ENCODE measurements at places on chromosomes 2 and 18. TPM values are rescaled to one million over a fixed set of nuclear protein-coding genes. Genes with fewer than 3 reads are reported as not detected.

- no peaks in the 10 kb centered on the region for H3K36me3 ChIP-seq
- no peak for DNase-seq
- no peaks in the 10 kb centered on the region for H3K4me1 ChIP-seq
- no peak overlapping the region for H3K27ac ChIP-seq
- H3K4me3 ChIP-seq = no peak overlapping the region
- H3K27me3 ChIP-seq = no peaks in the 10 kb centered on the region
Measured at GRCh38 chr2:163802284-163802683, 66.5 kb upstream of the FIGN start.

- H3K36me3 ChIP-seq = no peaks in the 10 kb centered on the region
- H3K4me1 ChIP-seq = peaks cover 20% of the 10 kb centered on the region
- H3K27me3 ChIP-seq = no peaks in the 10 kb centered on the region
- H3K27ac ChIP-seq = peak overlapping the region; percentile 56
- peak; percentile 33 for DNase-seq
Measured at GRCh38 chr2:98768384-98769113, 37.6 kb upstream of the MGAT4A start.

Gene KIAA2012
- total RNA-seq = not detected

Gene CCDC178
- 0.33 TPM for total RNA-seq

- DNase-seq = peak; percentile 39
- H3K27ac ChIP-seq = peak overlapping the region; percentile 61
- H3K36me3 ChIP-seq = no peaks in the 10 kb centered on the region
- no peaks in the 10 kb centered on the region for H3K27me3 ChIP-seq
- no peak overlapping the region for H3K4me3 ChIP-seq
- peaks cover 49% of the 10 kb centered on the region for H3K4me1 ChIP-seq
Measured at GRCh38 chr2:216635701-216636550, 2.7 kb downstream of the IGFBP2 start.

- H3K36me3 ChIP-seq = no peaks in the 10 kb centered on the region
- no peaks in the 10 kb centered on the region for H3K4me1 ChIP-seq
- H3K27ac ChIP-seq = no peak overlapping the region
- no peaks in the 10 kb centered on the region for H3K27me3 ChIP-seq
Measured at GRCh38 chr2:5164776-5165525, 527.2 kb upstream of the SOX11 start.

GRCh38 chr2:83233326-83233725, 1225.8 kb downstream of the SUCLG1 start:
- no peak overlapping the region for H3K4me3 ChIP-seq
- no peaks in the 10 kb centered on the region for H3K27me3 ChIP-seq
- no peak for DNase-seq
- no peak overlapping the region for H3K27ac ChIP-seq

DNA sequence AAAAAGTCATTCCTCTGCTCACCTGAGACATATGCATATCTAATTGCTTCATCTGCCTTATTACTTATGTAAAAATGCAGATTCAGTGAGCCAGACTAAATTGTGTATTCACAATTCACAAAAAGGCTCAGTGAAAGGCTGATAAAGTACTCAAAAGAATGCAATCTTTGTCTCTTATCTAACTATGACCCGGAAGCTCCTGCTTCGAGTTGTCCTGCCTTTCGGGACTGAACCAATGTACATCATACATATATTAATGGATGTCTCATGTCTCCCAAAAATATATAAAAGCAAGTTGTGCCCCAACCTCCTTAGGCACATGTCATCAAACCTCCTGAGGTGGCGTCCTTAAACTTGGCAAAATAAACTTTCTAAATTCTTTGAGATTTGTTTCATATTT, 120.5 kb downstream of the SCN3A start:
- no peak overlapping the region for H3K4me3 ChIP-seq
- H3K36me3 ChIP-seq = no peaks in the 10 kb centered on the region
- no peak overlapping the region for H3K27ac ChIP-seq

Gene ARHGEF4
- 39.9 TPM for total RNA-seq

Gene CCDC74B
- total RNA-seq = 0.99 TPM
